ENCODE measurements at places on chromosomes 2 and 18.

DNA sequence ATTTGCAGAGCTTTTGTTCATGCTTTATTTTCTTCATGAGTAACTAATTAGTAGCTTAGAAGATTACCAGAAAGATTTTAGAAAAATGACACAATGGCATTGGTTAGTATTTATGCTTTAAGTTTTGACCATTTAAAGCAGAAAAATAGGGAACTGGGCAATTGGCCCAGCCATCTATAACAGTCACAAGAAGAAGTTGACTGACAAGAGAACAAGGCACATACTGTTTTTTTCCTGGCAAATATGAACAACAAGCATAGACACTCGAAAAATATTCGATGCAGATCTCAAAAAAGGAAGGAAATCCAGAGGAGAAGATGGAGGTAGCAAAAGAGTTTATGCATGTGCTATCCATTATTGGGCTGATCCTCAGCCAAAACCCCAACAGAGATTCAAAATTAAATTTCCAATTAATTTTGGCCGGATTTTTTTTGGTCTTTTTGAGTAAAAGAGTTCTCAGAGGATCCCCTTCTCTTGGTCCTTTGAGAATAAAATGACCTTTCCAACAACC is 200.8 kb upstream of the SLC35G4 start:
- H3K27me3 ChIP-seq = no peaks in the 10 kb centered on the region
- H3K36me3 ChIP-seq = no peaks in the 10 kb centered on the region
- H3K27ac ChIP-seq = no peak overlapping the region
- H3K4me3 ChIP-seq = no peak overlapping the region

DNA sequence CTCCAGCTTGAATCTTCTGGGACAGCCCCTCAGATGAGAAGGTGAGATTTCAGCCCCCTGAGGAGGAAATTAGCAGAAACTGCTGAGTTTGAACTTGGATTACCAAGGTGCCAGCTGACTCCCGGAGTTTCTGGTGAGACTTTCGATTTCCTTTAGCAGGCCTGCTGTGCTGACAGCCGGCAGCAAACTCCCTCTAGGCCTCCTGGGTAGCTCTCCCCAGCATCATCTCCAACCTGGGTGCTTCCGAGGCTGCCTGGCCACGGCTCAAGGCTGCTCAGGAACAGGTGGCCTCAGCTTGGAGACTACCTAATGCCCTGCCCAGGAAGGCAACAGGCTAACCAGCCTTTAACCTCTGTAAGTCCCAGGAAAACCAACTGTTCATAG is 16.5 kb downstream of the SDC1 start:
- DNase-seq = no peak
- H3K36me3 ChIP-seq = no peaks in the 10 kb centered on the region
- no peak overlapping the region for H3K27ac ChIP-seq
- no peak overlapping the region for H3K4me3 ChIP-seq
- H3K27me3 ChIP-seq = no peaks in the 10 kb centered on the region
- peaks cover 3% of the 10 kb centered on the region for H3K4me1 ChIP-seq

GRCh38 chr2:238926761-238927611 is 79.1 kb downstream of the TWIST2 start:
- H3K36me3 ChIP-seq = no peaks in the 10 kb centered on the region
- no peaks in the 10 kb centered on the region for H3K27me3 ChIP-seq
- peaks cover 5% of the 10 kb centered on the region for H3K4me1 ChIP-seq
- H3K27ac ChIP-seq = no peak overlapping the region
- H3K4me3 ChIP-seq = no peak overlapping the region

GRCh38 chr2:10559101-10559500 is 111.0 kb upstream of the ODC1 start:
- H3K27ac ChIP-seq = no peak overlapping the region
- no peaks in the 10 kb centered on the region for H3K27me3 ChIP-seq
- H3K36me3 ChIP-seq = no peaks in the 10 kb centered on the region
- DNase-seq = no peak
- H3K4me1 ChIP-seq = no peaks in the 10 kb centered on the region

All from neural progenitor cell (in vitro differentiated cells).